ENCODE measurements at places on chromosomes 3 and 15.
A peak's percentile ranks its signal among the peaks of the same experiment; 100 is the strongest.

GRCh38 chr15:40080847-40081246, 27.8 kb downstream of the BMF start:
- no peak for DNase-seq
- peaks cover 59% of the 10 kb centered on the region for H3K4me1 ChIP-seq
- peaks cover 3% of the 10 kb centered on the region for H3K36me3 ChIP-seq
- peaks cover 7% of the 10 kb centered on the region for H3K27me3 ChIP-seq
- H3K27ac ChIP-seq: peak overlapping the region; percentile 89
- H3K4me3 ChIP-seq: peak overlapping the region; percentile 82

- DNase-seq: no peak
- H3K36me3 ChIP-seq: peaks cover 15% of the 10 kb centered on the region
- H3K27ac ChIP-seq: no peak overlapping the region
- H3K27me3 ChIP-seq: no peaks in the 10 kb centered on the region
- no peak overlapping the region for H3K4me3 ChIP-seq
Measured at GRCh38 chr15:64180235-64180824, 17.5 kb upstream of the PPIB start.

- DNase-seq: no peak
- H3K4me3 ChIP-seq: no peak overlapping the region
- H3K36me3 ChIP-seq: no peaks in the 10 kb centered on the region
- no peak overlapping the region for H3K27ac ChIP-seq
- peaks cover 10% of the 10 kb centered on the region for H3K4me1 ChIP-seq
Measured at GRCh38 chr3:193932136-193932535, 203.8 kb upstream of the HES1 start.

- peak overlapping the region; percentile 98 for H3K4me3 ChIP-seq
- peaks cover 16% of the 10 kb centered on the region for H3K4me1 ChIP-seq
- H3K27me3 ChIP-seq: no peaks in the 10 kb centered on the region
- H3K27ac ChIP-seq: peak overlapping the region; percentile 95
- H3K36me3 ChIP-seq: no peaks in the 10 kb centered on the region
Measured at GRCh38 chr3:48440590-48440958, 517 bp downstream of the TMA7 start.

DNA sequence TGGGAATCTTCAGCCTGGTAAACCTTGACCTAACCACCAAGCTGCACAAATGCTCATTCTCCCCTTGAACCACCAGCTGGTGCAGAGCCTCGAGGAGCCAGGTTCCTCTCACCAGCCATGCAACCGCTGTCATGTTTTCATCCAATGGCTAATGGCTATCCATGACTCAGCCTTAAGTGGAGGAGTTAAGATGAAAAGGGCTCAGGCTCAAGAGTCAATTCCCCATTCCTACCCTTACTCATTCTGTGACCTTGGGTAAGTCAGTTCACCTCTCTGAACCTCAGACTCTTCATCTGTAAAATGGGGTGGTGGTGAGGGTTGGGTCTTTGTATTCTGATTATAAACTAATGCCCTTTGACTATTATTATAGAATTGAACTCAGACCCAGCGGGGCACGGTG, 515.6 kb downstream of the SHQ1 start:
- H3K4me3 ChIP-seq: no peak overlapping the region
- H3K4me1 ChIP-seq: peaks cover 19% of the 10 kb centered on the region
- no peak for DNase-seq
- peaks cover 2% of the 10 kb centered on the region for H3K36me3 ChIP-seq
- no peak overlapping the region for H3K27ac ChIP-seq
- H3K27me3 ChIP-seq: peaks cover 17% of the 10 kb centered on the region

DNA sequence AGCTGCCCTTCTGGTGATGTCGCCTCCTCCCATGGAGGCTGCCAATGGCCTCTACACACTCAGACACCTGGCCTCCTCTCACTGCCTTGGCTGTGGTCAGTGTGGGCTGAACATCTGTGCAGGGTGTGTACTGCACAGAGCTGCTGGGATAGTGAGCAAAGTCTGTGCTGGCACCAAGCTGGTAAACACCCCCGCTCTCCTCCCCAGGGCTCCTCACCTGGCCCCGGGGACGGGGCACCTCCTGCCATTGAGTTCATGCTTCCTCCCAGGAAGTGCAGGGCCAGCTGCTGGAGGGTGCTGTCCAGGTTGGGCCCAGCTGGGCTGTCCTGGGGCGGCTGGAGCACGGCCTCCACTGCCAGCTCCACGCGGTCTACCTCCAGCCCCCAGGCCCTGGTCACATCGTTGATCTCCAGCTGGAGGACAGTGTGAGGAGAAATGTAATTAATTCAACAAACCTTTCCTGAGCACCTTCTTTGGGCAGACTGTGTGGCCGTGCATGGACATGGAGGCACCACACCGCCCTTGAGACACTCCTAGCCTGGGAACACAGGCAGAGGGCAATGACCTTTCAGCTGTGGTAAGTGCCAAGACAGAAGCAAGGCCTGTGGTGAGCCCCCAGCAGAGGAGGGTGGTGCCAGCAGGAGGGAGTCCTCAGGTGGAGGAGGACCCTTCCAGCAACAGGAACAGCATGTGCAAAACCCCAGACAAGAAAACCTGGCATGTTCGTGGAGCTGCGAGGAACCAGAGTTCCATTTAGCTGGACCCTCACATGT, 6.8 kb downstream of the STOML1 start:
- H3K27me3 ChIP-seq: no peaks in the 10 kb centered on the region
- peaks cover 5% of the 10 kb centered on the region for H3K36me3 ChIP-seq
- peaks cover 17% of the 10 kb centered on the region for H3K4me1 ChIP-seq
